Stimulated activated CD4-positive, alpha-beta T cell treated with anti-CD3 and anti-CD28 coated beads, Interleukin-4, amount 100 ng/mL, for 1 hour (primary cell): ENCODE measurements at places on chromosomes 13 and 19.

DNA sequence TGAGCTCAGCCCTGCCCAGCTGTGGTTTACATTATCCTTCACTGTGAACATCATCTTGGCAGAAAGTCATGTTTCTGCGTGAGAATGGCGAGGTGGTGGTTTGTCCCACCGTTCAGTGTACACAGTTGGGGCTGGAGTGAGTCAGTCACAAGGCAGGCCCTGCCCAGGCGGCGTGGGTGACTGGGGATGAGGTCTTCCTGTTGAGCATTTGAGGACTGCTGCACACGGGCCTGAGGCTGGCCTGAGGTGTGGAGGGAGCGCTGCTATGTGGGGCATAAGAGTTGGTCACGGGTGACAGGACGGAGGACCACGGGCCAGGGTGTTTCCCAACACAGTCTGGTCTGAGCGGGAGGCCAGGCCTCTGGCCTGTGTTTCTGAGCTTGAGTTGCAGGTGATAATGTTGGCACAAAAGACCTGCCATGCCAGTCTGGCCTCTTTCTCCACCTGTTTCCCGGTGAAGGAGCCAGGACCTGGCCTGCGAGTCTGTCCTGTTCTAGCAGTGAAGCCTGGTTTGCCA, 13.4 kb upstream of the C19orf33 start:
- no peak for DNase-seq

- no peak for DNase-seq
These were observed 694.4 kb upstream of the SLITRK5 start for GRCh38 chr13:86976521-86977324.

- no peak for DNase-seq
These were observed 47.5 kb upstream of the MBNL2 start for GRCh38 chr13:97174638-97175037.

DNA sequence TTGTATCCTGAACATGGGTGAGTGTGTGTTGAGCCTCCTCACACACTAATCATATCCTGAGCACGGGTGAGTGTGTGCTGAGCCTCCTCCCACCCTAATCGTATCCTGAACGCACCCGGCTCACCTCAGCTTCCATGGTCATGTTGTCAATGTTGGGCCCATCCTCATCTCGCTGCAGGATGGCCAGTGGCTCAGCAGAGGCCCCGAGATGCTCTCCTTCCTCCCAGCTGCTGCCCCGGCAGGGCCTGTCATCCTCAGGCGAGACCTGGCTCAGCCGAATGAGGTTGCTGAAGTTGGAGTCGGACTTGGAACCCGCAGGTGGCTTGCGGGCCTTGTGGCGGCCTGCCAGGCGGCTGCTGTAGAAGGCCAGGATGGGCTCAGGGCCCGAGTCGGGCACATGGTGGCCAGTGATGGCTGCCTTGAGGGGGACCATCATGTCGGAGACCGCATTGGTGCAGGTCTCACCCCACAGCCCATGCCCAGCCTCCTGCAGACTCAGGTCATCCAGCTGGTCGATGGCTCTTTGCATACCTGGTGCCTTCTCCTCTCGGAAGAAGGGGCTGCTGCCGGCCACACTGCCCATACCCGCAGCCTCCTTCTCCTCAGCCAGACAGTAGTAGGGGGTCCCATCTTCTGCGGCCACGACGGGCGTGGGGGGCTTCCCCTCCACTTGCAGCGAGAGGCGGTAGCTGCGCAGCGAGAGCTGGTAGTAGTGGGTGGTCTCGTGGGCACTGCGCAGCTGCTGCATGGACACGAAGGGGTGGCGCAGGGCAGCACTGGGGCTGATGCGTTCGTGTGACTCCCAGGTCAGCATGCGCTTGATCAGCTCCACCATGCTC, 9.6 kb downstream of the HIPK4 start:
- DNase-seq = no peak

DNA sequence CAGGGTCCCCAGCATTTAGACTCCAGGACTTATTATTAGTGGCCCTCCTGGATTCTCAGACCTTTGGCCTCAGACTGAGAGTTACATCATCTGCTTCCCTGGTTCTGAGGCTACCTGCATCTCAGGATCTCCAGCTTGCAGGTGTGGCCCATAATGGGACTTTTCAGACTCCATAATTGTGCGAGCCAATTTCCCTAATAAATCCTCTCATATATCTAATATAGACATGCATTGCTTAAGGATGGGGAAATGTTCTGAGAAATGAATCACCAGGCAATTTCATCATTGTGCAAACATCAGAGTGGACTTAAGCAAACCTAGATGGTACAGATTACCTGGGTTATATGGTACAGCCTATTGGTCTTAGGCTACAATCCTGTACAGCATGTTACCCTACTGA, 116.5 kb upstream of the FBXL3 start:
- no peak for DNase-seq

DNA sequence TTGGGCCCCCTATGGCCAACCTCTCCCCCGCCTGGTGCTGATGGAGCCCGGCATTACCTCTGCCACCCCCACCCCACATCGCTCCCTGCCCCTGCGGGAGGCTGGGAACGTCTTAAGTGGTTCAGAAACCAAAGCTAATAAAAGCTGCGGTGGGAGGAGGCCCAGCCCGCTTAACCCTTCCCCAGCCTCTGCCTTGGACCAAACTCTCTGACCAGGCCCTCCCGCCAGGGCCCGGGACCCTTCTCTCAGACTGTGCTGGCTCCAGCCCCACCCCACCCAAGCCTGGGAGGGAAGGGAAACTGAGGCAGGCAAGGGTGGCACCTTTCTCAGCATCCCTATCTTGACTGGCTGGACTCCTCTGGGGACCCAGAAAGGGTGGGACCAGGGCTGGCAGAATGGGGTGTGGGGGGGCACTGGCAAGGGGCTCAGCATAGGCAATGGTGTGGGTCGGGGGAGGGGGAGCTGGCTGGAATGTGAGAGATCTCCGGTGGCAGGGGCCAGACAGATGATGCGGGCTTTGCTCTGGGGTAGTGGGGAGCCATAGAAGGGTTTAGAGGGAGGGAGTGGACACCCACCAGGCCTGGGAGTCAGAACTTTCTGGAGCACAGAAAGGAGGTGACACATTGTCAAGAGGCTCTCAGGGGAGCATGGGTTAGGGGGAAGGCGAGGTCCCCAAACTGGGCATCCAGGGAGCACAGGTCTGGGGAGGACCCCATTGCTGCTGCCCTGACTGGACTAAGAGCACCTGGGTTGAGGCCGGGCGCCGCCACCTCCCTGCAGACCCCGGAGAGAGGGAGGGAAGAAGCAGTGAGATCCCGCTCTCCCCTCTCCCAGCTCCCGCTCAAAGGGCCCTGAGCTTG, 21.9 kb downstream of the SMIM24 start:
- DNase-seq = no peak

- no peak for DNase-seq
These were observed 572.8 kb downstream of the PCDH9 start for GRCh38 chr13:66657165-66657881.

DNA sequence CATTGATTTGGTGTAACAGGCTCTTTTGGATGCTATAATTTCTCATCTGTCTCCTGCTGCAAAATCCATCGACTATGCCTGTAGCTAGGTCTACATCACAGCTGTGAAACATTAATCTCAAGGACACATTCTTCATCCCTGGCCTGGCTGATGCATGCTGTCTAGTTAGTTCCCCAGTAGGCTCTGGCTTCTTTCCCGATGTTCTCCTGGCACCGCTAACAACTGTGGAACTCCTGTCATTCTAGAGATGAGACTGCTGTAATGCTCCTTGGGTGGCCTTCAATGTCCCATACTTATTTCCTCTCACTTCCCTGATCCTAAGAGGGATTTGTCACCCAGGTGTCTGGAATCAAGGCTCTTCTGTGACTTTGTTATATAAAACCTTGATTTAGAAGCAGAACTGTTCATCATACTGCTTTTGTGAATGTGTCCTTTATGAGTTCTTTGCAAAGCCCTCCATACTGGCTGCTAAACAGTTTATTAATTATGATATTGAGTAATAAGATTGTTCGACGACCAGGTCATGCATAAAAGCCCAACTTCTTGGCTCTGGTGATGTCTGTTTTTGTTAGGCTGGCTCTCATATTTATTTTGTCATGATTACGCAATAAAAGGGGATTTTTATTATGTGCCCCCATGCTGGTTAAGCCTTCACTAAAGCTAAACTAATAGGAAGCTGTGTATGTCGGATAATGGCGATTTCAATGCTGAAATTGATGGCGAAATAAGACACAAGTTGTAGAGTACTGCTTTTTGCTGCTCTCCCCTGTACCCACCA, 227.5 kb downstream of the DCT start:
- DNase-seq = no peak

DNA sequence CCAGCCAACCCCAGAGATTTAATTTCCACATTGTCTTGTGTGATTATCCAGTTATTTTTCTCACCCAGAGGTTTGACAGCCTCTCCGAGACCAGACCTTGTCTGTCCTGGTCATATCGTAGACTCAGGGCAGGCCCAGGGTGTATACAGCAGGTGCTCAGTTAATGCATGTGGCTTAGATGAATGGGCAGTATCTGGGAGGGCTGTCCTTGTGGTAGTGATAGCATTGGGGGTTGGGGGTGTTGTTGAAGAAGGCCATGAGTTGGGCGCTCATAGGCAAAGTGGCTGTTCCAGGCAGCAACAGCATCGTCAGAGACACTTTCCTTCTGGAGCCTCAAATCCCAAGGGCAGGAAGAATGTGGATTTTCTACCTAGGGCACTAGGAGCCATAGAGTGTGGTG, 16.9 kb downstream of the MAST3 start:
- DNase-seq = no peak

DNA sequence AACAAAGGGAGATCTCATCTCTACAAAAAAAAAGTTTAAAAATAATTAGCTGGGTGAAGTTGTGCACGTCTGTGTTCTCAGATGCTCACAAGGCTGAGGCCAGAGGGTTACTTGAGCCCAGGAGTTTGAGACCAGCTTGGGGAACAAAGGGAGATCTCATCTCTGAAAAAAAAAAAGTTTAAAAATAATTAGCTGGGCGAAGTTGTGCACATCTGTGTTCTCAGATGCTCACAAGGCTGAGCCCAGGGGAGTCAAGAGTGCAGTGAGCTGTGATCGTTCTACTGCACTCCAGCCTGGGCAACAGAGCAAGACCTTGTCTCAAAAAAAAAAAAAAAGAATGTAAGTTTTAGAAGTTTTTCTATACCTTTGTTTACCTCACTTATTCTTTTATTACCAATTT, 127.3 kb downstream of the FGF9 start:
- DNase-seq = no peak

GRCh38 chr13:23788459-23788858, 100.7 kb downstream of the MIPEP start:
- no peak for DNase-seq

DNA sequence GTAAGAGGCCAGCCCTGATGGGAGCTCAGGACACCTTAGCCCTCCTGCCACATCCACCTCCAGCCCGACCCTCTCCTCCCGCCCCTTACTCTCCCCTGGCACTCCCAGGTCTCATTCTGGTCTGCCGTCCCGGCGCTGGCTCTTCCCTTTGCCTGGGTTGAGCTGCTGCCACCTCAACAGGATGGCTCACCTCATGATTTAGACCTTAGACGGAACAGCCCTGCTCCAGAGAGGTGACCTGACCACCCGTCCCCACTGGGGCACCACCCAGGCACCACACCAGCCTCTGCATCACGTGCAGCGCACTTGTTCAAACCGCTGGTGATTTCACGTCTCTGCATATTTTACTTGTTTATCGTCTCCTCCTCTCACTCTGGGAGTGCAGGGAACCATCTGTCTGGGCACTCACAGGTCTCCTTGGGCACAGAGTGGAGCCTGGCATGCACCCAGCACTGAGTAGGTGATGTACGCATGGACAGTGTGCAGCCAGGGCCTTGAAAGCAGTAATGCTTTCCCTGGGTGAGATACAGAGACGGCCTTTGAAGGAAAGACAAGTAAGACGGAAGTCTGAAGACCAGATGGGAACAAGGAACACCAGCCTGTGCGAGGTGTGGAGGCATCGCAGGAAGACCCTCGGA, 183.1 kb downstream of the KATNAL1 start:
- no peak for DNase-seq

DNA sequence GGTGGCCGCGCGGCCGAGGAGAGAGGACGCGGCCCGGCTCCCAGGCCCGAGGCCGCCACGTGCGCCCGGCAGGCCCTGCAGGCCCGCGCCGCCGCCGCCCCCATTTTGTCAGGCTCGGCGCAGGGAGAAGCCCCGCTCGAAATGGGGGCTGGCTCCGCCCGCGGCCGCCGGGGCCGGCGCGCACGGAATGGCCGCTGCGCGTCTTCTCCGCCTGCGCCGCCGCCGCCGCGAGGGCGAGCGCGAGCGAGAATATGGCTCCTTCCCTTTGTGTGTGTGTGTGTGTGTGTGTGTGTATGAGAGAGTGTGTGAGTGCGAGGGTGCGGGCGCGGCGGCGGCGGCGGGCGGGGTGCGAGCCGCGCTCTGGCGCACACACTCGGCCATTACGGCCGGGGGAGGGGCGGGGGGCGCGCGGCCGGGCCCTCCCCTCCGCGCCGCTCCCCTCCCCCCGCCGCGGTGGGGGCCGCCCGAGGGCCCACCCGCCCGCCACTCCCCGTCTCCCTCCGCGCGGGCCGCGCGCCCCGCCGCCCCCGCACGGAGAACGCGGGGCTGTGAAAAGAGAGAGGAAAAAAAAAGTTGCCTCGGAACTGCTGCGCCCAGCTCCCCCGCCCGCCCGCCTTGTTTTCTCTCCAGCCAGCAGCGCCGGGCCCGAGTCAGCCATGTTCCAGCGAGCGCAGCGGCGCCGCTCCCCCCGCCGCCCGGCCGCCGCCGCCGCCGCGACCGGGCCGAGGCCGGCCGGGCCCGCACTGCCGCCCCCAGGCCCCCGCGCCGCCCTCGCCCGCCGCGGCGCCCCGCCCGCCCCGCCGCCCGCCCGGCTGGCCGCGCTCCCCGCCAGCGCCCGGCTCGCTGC, 1.0 kb downstream of the HMGB1 start:
- peak; percentile 83 for DNase-seq

DNA sequence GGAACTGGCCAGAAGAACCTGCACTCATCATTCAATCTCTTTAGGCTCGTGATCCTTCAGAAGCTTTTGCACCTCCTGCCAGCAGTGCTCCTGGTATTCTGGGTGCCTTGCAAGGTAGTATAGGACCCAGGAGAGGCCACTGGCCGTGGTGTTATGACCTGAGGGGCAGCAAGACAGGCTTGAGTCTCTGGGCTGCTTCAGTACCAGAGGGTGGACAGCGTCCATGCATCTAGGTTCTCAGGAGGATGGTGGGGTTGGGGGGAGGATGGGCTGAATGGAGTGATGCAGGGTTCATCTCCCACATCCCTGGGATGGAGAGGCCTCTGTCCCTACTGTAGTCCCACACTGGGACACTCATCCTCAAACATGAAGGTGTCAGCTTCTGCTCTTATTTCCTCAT, 41.1 kb downstream of the OR10H4 start:
- DNase-seq = no peak

- no peak for DNase-seq
These were observed 933 bp downstream of the ARHGEF7 start for GRCh38 chr13:111115965-111116521.

DNA sequence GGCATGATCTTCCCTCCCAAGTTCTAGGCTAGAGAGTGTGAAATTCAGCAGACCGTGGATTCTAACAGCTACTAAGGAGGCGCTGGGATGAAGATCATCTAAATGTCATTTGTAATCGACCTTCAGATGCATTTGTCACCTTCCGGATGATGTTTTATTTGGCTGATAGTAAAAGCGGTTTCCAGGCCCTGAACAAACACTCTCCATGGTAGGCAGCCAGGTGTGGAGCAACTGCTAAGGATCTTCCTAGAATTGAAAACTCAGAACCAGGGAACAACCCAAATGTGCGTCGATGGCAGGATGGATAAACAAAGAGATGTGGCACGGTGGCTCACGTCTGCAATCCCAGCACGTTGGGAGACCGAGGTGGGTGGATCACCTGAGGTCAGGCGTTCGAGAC, 107.2 kb upstream of the CACNA1A start:
- no peak for DNase-seq

- DNase-seq = no peak
These were observed 54.6 kb downstream of the TRPM4 start for GRCh38 chr19:49212016-49212701.

- DNase-seq = peak; percentile 74
These were observed 6.1 kb downstream of the IL4I1 start for GRCh38 chr19:49890349-49891311.
